ENCODE measurements at places on chromosomes 16 and 17.

DNA sequence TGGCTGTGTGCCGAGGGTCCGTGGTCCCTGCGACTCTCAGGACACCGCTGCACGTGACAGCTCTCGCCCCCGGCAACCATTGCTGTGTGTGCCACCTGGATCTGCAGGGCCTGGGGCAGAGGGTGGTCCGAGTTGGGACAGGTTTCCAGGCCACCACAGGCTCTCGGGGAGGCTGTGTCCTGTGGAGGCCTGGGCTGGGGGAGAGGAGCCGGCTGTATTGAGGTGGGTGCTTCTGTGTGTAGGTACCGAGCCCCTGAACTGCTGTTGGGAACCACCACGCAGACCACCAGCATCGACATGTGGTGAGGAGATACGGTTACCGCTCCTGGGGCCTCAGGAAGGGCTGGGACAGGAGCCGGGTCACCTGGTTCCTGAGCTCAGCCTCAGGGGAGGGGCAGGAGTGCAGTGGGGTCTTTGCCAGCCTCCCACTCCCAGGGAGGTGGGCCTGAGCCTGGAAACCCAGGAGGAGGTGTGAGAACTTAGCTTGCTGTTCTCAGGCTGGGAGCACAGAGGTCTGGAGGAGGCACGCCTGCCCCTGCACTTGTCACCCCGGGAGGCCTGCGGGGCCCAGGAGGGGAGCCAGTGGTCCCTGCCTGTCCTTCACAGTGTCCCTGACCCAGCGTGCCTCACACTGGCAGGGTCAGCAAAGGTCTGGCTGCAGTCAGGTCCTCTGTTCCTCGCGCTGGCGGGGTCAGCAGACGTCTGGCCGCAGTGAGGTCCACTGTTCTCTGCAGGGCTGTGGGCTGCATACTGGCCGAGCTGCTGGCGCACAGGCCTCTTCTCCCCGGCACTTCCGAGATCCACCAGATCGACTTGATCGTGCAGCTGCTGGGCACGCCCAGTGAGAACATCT is 7.3 kb downstream of the SPATA2L start:
- DNase-seq: no peak

DNA sequence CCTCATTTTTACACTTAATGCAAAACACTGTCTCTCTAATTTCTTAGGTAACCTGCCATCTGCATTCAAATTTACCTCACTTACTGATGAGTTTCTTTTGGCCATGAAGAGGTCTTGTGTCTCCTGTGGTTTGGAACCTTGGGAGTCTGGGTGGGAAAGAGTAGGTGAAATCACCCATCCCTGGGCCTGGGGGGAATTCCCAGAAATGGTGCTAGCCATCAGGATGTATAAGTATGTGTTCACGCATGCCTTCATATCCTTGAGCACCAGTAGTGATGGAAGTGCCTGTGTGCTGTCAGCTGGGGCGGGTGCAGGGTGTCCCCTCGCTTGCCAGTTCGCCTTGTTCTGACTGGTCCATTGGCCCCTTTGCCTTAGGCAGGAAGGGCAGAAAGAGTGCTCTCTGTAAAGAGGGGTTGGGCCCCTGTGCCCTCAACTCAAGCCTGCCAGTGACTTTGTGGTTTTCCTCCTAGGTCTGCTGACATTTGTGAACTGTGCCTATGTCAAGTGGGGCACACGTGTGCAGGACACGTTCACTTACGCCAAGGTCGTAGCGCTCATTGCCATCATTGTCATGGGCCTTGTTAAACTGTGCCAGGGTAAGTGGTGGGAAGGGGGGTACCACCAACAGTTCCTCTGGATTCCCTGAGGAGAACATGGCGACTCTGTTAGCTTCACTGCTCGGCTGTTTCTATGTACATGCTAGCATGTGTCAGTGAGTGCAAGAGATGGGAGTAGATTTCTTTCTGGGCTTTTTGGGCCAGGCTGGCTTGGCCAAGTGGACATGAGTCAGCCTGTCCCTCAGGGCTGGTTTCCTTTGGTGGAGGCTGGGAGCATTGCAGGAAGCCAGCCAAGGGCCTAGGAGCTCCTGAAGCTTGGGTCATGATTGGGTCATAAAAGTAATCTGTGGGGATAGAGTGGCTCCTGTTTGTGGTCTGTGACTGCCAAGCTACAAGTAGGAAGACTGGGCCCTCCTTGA is 23.2 kb downstream of the SLC7A6OS start:
- DNase-seq: no peak

DNA sequence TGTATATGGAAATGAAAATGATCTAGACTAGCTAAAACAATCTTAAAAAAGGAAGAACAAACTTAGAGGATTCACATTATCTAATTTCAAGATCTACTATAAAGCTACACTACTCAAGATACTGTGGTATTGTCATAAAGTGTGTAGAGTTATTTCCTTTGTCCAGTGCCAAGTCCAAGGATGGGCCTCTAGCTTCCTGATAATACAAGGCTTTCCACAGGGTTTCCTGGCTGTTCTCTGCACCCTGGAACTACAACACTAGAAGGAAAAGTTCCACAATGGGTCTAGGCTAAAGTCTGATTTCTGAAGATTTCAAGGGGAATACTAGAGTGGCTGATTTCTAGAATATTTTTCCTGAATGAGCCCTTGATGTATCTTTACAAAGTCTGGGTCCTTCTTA is 34.2 kb downstream of the TBC1D3B start:
- no peak for DNase-seq

- DNase-seq: no peak
These were observed 214.1 kb downstream of the RPTOR start for GRCh38 chr17:80758481-80759376.

DNA sequence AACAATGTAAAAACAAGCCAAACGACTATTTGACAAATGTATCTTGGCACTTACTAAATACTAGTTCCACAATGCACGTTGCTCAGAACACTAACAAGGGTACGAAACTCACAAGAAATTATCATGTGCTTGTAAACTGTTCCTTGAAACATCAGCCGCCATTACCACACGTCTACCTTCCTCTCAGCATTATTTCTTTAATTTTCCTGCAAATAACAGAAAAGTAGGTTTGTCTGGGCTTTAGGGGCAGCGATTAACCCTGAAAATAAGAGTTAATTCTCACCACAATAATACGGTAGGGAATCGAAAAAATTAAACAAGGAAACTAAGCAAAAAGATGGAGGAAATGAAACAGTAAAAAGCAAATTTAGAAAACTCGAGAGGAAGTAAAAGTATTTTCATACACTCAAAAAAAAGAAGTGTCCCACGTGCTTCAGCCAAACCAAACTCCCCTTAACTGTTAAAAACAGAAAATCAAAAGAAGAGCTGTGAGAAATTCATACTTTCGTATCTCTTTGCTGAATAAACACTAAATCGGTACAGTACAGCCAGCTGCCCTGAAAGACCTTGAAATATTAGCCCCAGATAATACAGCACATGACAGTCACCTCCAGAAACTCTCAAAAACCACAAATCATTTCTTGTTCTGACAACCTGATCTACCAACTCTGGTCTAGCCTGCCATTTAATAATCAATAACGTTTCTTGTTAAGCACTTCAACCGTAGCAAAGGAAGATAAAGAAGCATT is 1.2 kb downstream of the ARHGAP17 start:
- no peak for DNase-seq

DNA sequence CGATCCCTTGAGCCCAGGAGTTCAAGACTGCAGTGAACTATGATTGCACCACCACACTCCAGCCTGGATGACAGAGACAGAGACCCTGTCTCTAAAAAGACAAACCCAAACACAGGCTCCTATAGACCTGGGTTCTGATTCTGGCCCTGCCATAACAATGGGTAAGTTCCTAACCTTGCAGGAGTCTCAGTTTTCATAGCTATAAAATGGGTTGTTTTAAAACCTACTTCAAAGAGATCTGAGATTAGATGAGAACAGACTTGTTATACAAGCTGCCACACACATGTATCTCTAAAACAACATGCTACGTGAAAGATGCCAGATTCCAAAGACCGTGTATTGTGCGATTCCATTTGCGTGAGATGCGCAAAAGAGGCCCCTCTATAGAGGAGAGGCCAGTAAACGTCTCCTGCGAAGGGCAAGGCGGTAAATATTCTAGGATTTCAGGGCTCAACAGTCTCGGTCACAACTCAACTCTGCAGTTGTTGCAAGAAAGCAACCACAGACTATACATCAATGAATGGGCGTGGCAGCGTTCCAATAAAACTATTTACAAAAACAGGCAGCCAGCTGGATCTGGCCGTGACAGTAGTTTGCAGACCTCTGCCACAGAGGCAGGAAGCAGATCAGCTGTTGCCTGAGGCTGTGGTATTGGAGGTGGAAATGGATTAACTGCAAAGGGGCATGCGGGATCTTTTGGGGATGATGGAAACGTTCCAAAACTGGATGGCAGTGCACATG is 5.9 kb downstream of the CORO7 start:
- DNase-seq: no peak

- DNase-seq: no peak
These were observed 184.9 kb upstream of the CACNG5 start for GRCh38 chr17:66649818-66650543.

DNA sequence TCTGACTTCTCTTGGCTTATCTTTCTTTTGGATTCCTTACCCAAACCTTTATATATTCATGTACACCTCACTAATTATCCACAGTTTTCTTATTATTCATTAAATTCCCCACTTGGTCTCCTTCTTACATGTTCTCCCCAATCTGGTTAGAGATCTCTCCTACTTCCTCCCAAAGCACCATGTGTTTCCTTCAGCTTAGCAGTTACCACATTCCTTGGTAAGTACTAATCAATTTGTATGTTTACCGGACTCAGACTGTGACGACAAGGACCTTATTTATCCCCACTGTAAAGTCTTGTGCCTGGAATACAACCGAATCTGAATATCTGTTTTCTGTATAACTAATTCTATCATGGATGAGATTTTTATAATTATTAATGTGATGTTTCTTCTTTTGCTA is 389.5 kb downstream of the KCNJ2 start:
- no peak for DNase-seq
